AG08396 (cell line): ENCODE measurements at places on chromosomes 2 and 18.

GRCh38 chr2:37809931-37810570 lies 115.0 kb upstream of the RMDN2 start:
- DNase-seq, result no peak

- DNase-seq, result no peak
Observed at GRCh38 chr2:95023222-95023597, 2.3 kb upstream of the MAL start.

- DNase-seq, result no peak
Observed at GRCh38 chr2:191001032-191001431, 12.9 kb downstream of the STAT1 start.

- DNase-seq, result no peak
Observed at GRCh38 chr2:20209373-20210109, 15.4 kb downstream of the SDC1 start.

- DNase-seq, result no peak
Observed at GRCh38 chr2:168748461-168748860, 54.0 kb upstream of the NOSTRIN start.

GRCh38 chr2:8314063-8314462 lies 367.8 kb upstream of the ID2 start:
- DNase-seq, result no peak

DNA sequence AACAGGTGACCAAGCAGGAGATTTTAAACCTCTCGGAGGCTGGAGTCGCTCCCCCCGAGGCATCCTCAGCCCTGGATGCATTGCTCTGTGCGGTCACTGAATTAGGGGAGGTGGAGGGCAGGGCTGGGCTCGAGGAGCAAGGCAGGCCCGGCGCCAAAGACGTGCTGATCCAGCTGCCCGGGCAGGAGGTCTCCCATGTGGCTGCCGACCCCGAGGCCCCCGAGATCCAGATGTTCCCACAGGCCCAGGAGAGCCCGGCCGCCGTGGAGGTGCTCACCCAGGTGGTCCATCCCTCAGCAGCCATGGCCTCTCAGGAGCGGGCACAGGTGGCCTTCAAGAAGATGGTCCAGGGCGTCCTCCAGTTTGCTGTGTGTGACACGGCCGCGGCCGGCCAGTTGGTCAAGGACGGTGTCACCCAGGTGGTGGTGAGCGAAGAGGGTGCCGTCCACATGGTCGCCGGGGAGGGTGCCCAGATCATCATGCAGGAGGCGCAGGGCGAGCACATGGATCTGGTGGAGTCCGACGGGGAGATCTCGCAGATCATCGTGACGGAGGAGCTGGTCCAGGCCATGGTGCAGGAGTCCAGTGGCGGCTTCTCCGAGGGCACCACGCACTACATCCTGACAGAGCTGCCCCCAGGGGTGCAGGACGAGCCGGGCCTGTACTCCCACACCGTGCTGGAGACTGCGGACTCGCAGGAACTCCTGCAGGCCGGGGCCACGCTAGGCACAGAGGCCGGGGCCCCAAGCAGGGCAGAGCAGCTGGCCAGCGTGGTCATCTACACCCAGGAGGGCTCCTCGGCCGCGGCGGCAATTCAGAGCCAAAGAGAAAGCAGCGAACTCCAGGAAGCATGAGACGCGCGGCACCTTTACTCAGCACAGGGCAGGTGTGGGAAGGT lies 145.1 kb downstream of the PTGR3 start:
- DNase-seq, result no peak

- peak; percentile 53 for DNase-seq
Observed at GRCh38 chr2:102717308-102718018, 44.4 kb upstream of the TMEM182 start.

GRCh38 chr2:231110551-231110950 lies 14.3 kb downstream of the HTR2B start:
- DNase-seq, result no peak

- DNase-seq, result no peak
Observed at GRCh38 chr2:58856100-58856499, 615.0 kb upstream of the FANCL start.

DNA sequence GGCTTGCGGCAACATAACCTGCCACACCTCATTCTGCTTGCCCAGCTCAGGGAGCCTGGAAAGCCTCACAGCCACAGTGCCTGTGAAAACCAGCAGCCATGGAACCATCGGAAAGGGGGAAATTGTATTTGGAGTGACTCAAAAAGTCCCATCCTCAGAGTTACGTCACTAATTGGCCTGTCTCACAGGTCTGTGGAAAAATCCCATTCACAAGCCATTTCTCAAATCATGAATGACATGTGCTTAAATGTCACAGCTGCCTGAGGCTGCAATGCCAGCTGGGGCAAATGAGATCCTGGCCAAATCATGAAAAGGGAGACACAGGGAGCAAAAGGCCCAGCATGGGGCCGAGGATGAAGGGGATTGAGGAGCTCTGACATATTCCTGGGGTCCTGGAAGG lies 486.9 kb upstream of the RAB6C start:
- no peak for DNase-seq

DNA sequence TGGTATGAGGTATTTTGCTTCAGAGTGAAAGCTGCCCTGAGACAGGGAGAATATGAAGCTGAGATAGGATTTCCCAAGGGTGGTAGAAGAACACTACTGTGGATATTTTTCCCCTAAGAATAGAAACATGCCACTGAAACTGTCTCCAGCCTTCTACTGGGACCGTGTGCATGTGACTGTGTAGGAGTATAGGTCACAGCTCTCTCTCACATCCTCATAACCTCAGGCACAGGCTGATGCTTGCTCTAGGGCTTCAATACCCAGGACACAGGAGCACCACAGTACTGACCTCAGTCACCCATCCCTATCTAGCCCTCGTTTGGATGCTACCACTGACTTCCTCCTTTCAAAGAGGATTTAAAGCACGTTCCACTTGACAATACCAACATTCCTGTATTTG lies 67.2 kb downstream of the REV1 start:
- DNase-seq, result no peak

- DNase-seq, result no peak
Observed at GRCh38 chr2:76149846-76150245, 439.1 kb upstream of the GCFC2 start.

DNA sequence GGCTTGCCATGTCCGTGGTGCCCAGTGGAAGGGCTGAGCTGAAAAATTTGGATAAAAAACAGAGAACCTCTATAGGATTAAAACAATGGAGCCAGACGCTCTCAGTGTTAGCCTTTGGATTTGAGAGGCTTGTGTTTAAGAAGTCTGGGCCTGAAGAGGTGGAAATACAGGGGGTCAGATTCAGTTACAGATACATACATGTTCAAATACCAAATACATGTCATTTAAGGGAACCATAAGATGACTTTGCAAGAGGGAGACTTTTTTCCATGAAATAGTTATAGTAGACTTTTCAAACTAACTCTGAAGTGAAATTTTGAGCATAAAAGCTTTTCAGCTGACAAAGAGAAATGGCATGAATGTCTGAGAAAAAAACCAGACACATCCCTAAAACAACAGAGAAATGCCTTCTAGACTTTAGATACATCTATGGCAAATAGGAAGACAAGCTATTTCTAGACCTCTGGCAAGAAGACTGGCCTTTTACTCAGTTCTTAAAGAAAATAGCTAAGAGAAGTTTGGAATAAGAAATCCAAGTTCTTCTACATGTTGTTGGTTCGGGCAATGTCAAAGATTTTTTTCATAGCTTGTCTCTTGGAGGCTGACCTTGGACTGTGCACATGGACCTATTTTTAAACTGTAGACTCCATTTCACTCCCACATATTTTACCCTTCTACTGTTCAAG lies 112.9 kb downstream of the LTBP1 start:
- DNase-seq, result peak; percentile 12

GRCh38 chr18:3424280-3424890 lies 25.6 kb upstream of the TGIF1 start:
- no peak for DNase-seq

GRCh38 chr2:140273958-140274357 lies 1493.8 kb upstream of the NXPH2 start:
- no peak for DNase-seq

GRCh38 chr2:39107156-39107555 lies 13.7 kb downstream of the SOS1 start:
- DNase-seq, result peak; percentile 25

GRCh38 chr2:220916931-220917330 lies 655.2 kb downstream of the EPHA4 start:
- no peak for DNase-seq

DNA sequence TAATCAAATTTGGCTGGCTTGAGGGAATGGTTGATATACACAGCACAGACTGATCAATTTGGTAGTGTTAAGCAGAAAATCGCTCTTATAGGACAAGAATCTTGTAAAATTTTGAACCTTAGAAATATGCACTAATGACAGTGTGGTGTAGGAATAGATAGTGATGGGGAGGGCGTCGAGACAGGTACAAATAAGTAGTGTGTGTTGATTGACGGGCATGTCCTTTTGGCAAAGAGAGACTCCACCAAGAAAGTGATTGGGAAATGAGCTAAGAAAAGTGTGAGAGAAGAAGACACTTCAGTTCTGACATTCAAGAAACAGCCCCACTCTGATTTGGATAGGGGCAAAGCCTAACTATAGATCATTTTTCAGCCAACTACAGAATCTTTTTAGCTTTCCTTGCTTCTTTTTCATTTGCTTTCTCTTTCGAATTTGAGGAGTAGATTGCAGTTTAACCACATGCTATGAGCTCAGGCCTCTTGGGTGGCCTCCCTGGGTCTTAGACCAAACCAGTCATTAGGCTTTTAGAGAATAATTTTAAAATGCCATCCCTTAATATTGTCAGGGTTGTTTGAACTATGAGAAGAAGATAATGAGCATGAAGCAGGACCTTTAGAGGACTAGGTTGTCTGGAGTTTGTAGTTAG lies 127.1 kb downstream of the CERS6 start:
- peak; percentile 12 for DNase-seq

- DNase-seq, result peak; percentile 76
Observed at GRCh38 chr2:38528008-38528442, 74.7 kb downstream of the HNRNPLL start.

DNA sequence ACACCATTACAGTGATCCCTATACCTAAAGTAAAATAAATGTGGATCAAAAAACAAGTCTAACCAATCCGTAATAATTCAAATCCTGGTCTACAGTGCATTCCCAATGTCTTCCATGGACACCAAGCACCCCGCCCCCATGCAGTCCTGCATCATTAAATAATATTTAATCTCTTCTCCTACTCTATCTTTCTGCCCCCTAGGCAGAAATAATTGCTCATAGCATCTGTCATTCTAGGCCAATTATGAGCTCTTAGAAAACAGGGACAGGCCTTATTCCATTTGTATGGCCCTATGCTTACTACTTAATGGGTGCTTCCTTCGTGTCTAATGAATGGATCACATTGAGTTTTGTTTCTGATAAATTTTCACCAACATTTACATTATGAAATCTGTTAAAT lies 66.4 kb downstream of the PAX3 start:
- DNase-seq, result no peak

DNA sequence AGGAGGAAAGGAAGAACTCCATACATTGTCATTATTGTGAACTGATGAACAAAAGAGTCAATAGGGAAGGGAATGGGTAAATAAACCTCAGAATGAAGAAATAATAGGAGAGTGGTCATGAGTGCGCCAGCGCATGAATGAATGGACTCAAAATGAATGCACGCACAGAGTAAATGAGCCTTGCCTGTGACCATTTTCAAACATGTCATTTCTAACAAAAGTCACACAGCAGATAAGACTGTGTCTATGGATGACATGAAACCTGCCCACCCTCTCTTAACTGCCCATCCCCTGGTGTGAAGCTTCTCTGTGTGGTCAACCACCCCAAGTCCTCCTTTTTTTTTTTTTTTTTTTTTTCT lies 121.1 kb upstream of the TEX51 start:
- DNase-seq, result no peak

DNA sequence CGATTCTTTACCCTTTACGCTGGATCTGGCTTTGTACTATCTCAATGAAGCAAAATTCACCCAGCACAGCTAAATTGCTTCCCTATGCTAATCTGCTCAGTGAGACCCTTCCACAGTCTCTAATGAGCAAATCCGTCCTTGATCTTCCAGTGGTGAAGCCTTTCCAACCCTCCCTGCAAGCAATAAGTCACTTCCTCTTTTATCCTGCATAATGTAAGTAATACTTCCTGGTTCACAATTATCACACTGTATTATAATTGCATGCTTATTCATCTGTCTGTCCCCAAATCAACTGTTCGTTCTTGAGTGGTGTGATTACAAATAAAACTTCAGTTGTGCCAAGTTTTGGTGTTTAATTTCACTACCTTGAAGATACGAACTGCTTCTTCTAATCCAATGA lies 404.0 kb downstream of the ADCYAP1 start:
- DNase-seq, result no peak

- DNase-seq, result peak; percentile 41
Observed at GRCh38 chr2:191165176-191165643, 14.4 kb upstream of the STAT4 start.

- no peak for DNase-seq
Observed at GRCh38 chr2:179843541-179843940, 17.9 kb downstream of the ZNF385B start.

- no peak for DNase-seq
Observed at GRCh38 chr2:82839036-82839435, 1620.0 kb downstream of the SUCLG1 start.

DNA sequence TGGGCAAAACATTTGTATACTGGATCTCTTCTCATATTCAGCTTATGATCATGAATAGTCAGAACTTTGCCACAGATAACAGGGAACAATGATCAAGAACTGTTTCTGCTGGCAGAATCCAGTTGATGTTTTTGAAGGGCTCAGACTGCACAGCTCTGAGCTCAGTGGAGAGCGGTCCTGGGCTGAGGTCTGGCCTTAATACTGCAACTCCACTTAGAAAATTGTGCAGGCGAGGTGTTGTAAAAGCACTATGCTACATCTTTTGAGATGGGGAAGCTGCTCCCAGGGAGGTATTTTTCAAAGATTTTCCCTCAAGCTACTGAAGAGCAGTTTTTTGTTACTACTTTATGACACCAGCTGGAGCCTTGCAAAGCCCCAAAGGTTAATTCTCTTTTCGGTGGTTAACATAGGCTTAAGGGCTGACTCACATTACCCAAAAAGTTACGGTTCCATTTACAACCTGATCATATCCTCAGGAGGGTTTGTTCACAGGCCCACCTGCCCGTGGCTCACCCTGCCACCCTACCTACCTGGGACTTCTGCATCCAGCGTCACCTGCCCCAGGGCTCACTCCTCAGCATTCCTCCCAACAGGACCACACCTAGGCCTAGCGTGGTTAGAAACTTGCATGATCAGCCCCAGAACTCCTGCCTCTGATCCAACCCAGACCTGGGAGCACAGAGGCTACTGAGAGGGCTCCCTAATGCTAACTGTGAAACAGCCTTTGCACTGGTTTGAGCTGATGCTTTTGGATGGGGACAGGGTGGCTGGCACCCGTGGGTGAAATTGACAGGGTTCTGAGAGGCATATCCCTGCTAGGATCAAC lies 114.4 kb downstream of the NCK2 start:
- no peak for DNase-seq

GRCh38 chr2:10028407-10028987 lies 14.9 kb upstream of the KLF11 start:
- no peak for DNase-seq
